ENCODE measurements at places on chromosomes 2 and 18. TPM values are rescaled to one million over a fixed set of nuclear protein-coding genes. Genes with fewer than 3 reads are reported as not detected.

DNA sequence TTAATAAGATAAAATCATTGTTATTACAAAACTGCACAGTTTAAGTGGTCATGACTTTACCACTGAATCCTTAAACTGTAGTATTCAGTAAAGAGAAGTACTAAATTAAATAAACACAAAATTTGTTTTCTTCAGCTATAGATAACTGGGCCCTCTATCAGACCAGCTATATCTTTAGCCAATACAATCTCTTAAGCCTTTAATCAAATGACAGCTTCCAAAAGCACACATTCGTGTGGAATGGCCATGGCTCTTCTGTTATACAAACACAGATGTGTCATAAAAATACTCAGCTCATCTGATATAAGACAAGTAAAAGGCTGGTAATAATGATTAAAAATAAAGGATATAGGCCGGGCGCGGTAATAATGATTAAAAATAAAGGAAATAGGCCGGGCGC is 57.6 kb upstream of the CDKL4 start:
- no peak for DNase-seq

- no peak for DNase-seq
Measured at GRCh38 chr18:39799006-39799405, 2156.0 kb upstream of the PIK3C3 start.

DNA sequence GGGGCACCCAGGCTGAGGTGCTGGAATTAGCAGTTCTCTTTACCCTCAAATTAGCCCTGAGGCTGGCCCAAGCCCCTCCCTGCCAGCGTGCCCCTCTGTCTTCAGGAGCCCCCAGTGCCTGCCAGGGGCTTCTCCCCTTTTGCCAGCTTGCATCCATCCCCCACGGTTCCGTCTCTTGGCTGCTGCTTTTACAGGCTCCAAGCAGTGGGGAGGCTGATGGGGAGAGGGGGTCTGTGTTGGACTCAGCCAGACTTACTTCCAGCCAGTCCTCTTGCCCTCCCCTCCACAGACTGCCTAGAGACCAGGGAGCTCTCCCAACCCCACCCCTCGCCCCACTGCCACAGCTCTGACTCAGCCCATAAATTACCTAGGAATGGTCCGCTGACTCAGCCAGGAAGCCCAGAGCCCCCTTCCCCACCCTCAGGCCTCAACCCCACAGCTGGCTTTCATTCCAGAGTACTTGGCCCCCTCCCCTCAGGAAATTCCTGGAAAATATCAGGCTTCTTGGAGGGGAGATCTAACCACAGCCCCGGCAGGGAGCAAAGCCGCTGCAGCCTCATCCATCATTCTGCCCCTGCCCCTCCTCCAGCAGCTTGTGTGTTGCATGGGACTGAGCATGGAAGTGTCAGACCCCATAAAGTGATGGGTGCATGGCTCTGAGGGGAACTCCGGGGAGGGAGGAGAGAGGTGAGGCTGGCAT is 184.6 kb downstream of the ZFP36L2 start:
- DNase-seq, result no peak

DNA sequence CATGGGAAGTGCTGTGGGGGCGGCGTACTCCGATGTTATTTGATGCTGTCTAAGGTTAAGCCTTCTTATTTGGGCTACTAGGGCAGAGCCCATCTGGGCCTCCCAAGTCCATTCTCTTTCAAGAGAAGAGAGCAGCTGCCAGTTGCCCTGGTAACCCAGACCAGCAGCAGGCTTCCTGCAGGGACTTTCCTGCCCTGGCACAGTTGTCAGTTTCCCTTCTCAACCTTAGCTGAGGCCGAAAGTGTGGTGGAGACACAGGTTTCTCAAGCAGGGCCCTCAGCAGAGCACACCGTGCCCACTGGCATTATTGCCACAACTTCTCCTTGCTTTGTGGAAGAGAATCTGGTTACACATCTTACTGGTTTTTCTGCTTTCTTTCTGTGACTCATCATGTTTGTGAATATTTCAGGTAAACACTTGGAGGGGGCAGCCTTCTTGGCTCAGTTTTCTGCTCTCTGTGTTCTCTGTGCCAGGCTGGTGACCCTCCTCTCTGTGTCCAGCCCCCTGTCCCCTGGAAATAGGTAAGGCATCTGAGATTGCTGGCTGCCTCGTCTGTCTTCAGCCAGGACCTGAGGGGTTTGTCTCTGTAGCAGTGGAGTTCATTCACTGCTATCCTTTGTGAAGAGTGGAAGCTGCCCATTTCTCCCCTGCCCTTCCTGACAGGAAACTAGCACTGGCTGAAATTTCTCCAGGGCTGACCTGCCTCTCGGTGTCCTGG is 111.0 kb downstream of the B3GNT2 start:
- no peak for DNase-seq

- no peak for DNase-seq
Measured at GRCh38 chr2:129113776-129114175, 795.1 kb upstream of the HS6ST1 start.

DNA sequence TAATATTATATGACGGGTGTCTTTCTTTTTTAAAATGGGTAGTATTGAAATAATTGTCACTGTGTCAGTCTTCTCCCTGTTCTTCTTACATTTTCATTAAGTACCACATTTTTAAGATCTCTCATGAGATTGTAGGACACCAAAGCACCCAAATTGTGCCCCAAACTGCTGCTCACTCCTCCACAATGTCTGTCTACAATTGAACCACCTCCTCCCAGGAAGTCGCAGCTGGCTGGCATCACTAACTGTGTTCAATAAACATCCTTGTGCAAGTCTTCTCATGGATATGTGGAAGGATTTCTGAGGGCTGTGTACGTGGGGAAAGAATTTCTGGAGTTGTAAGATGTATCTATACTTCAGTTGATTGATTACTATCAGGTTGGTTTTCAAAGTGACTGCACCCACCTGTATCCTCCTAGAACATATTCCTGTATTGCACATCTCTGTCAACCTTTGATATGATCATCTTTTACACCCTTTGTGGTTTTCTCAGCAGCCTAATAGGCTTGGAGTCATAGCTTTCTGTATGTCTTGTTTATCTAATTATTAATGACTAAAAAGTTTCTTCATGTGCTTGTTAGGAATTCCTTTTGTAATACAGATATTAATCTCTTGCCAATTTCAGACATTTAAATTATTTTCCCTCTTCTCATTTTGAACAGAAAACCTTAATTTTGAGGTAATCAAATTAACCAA is 774.9 kb downstream of the RNF144A start:
- no peak for DNase-seq

- peak; percentile 24 for DNase-seq
Measured at GRCh38 chr18:46497129-46497528, 159.9 kb downstream of the LOXHD1 start.

GRCh38 chr2:26043862-26044696 is 10.2 kb downstream of the RAB10 start:
- peak; percentile 54 for DNase-seq

DNA sequence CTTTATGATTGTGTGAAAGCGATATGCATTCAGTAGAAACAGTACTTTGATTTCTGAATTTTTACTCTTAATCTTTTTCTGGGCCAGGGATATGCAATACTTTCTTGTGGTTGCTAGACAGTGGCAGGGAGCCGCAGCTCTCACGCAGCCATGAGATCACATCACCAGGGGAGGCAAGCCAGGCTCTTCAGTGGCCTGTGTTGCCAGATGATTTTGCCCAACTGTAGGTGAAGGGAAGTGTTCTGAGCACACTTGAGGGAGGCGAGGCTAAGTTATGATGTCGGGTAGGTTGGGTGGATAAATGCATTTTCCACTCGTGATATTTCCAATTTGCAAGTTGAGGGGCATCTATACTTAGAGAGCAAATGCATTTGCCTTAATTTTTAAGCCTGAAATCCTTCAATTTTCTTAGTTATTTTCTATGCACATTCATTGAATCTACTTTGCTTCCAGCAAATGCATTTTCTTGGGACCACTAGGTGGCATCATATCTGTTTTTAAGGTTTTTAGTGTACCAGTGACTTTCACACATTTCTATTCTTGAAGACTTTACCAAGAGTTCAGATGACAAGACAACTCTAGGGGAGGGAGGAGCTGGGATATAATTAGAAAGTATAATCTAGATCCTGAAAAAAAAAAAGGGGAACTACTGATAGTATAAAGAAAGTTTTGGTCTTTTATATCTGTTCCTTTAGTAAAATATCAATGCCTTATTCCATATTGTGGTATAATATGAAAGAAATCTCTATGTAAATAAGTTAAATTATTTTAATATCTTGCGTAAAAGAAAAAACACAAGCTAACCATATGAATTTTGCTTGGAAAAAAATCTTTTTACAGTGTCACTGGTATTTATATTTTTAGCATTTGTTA is 643.3 kb downstream of the SOCS6 start:
- DNase-seq, result peak; percentile 18

- DNase-seq, result no peak
Measured at GRCh38 chr2:28296243-28296642, 96.4 kb upstream of the FOSL2 start.

- DNase-seq, result no peak
Measured at GRCh38 chr2:16055848-16056580, 115.7 kb downstream of the MYCN start.

- no peak for DNase-seq
Measured at GRCh38 chr2:221267773-221268425, 304.2 kb downstream of the EPHA4 start.

DNA sequence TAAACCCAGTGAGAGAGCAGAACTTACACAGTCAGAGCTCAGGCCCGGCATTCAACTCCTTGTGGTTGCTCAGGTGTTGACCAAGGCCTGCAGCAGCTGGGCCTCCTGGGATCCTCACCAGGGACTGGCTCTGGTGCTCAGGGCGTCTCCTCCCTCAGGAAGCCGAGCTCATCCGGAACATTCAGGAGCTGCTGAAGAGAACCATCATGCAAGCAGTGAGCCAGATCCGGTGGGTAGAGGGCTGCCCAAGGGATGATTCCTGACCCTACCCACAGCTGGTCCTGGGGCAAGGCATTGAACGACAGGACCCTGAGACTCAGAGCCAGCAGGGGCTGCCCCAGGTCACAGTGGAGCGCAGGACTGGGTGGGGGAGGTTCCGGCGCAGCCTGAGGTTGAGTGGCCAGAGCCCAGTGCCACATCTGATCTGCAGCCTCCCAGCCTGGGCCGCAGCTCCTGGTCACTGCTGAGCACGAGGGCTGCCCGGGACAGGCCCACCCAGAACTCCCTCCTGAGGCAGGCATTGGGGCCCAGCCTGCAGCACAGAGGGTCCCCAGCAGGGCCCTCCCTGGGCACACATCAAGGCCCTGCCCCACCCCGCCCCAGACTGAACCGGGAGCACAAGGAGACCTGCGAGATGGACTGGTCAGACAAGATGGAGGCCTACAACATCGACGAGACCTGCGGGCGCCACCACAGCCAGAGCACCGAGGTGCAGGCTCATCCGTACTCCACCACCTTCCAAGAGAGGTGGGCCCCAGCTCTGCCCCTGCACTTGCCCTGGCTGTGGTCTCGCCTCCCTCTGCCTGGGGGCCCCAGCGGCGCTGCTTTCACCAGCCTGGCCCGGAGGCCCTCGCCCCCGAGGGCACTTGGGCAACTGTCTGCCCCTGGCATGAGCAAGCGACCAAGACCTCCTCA is 2.4 kb downstream of the TEKT4 start:
- DNase-seq, result no peak

GRCh38 chr18:57584444-57584843 is 2.1 kb downstream of the FECH start:
- DNase-seq, result no peak

DNA sequence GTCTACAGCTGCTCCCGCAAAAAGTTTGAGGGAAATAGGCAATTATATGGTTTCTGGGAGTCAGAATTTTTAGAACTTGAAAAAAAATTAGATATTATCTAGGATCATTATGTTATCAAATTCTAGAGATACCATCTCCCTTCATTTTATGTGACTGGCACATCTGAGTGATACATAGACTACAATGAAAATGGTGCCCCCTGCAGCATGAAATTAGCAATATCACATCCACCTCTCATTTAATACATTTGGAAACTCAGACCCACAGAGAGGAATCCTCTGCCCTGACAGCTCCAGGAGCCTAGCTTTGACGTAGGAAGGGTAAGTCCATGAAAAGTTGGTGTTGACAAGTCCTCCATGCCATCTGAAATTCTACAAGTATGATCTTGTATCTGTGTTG is 381.6 kb downstream of the SUCLG1 start:
- no peak for DNase-seq

DNA sequence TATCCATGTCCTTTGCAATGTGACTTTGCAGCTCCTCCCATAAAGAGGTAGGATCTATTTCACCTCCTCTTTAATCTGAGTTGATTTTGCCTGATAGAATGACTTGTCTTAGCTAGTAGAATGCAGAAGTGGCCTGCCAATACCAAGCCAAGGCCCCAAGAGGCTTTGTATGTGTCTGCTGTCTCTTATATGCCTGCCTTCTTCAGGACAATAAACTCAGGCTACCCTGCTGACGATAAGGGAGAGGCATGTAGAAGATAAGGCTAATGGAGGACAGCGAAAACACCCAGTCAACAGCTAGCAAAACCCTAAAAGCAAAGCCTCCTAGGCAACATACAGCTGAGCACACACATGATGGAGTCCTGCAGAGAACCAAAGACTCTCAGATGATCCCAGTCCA is 1.8 kb upstream of the ZC3H8 start:
- no peak for DNase-seq

- DNase-seq, result no peak
Measured at GRCh38 chr2:101983486-101983885, 8.3 kb upstream of the IL1R2 start.

DNA sequence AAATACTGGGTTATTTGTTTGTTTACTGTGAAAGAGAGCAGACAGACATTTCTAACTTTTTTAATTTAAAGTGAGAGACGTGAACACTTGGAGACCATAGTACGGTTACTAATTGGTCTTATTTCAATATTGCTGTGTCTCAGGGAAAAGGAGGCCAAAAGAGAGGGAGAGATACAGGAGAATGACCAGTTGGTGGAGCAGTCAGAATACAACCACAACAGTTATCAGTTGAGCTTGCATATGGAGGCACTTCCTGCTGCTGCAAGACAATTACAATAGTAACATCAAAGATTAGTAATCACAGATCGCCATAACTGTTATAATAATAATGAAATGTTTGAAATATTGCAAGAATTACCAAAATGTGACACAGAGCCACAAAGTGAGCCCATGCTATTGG is 58.2 kb downstream of the TWSG1 start:
- DNase-seq, result no peak

DNA sequence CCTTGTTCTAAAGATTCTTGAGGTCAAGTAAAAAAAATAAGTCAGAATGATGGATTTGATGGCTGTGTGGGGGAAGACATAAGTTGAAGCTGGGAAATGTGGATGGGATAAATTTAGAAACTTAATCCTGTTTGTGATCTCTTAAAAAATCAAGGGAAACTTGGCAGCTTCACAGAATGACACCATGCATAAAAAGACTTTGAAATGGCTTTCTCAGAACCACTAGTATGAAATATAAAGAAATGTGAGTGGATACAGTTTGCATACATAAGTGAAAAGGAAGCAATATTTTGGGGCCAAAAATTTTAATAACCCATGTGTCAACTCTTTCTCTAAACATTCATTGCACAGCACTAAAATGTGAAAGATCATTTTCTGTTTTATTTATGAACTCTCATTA is 21.7 kb downstream of the CDH19 start:
- no peak for DNase-seq

- DNase-seq, result no peak
Measured at GRCh38 chr2:26845021-26845420, 2.9 kb upstream of the DPYSL5 start.

- no peak for DNase-seq
Measured at GRCh38 chr2:156189584-156189983, 142.9 kb downstream of the NR4A2 start.

Gene XPO1
- 137 TPM for total RNA-seq

Gene RGPD4
- total RNA-seq, result not detected

Gene CYP1B1
- total RNA-seq, result 5.0 TPM

Gene TUBA4B
- not detected for total RNA-seq

Gene TMEM247
- total RNA-seq, result not detected

Gene GNAL
- total RNA-seq, result 15.0 TPM

Gene PTPRN
- not detected for total RNA-seq

Gene MAL
- 0.54 TPM for total RNA-seq

Gene AMER3
- total RNA-seq, result not detected

Data from natural killer cell (primary cell).